ENCODE measurements at places on chromosomes 12 and 14.

DNA sequence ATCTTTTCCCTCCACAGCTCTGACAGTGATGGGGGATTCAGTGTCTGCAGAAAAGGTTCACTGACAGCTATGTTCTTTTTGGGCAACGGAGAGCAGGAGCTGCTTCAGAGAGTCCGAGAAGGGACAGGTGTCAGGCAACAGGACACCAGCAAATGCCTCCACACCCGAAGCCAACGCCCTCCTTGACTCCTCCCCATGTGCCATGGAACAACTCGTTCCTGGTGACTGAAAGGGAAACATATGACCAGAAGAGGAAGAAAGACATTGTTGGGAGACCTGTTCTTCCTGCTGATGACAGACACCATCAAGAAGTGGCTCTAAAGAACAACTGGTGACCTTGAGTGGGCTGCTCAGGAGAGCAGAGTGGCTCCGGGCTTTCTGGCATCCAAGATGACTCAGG, 172.3 kb upstream of the NOS1 start:
- DNase-seq = no peak

DNA sequence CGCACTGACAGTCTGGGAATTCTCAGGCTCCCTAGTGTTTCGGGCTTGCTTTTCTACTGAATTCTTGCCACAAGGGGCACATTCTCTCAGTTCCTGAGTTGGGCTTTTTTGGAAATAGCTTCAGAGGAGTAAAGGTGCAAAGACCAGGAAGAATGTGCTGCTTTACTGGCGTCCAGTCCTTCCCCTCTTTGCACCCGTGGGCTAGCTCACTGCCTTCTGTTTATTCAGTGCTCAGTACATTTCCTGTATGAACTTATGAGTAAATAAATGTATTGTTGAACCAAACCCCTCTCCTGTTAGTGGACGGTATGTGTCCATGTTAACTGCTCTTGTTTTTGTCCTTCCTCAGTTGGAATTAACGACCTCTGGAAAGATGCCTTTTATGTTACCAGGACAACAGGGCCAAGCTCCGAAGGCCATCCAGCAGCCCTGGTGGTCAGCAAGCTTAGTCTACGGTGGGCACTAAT, 24.0 kb downstream of the GSG1 start:
- DNase-seq = no peak

DNA sequence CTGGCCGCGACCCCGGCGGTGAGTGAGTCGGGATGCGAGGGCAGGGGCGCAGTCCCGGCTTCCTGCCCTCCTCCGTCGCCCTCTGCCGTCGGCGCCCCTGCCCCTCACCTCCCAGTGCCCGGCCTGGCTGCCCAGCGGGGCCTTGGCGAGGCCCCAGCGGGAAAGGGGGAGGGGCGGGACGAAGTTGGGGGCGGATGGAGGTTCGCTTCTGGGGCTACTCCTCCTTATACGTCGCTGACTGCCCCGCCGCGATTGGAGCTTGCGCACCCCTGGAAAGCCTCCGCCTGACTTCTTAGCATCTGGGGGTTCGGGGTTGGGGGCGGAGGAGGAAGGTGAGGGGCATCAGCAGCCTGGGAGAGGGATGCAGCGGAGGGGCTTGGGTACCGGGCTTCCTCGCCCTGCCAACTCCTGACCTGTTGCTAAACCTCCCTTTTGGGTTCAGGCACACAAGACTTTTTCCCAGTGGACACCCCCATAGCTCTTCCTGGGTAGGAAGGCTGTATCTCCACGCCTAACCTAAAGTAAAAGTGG, 406 bp downstream of the TMEM263 start:
- peak; percentile 33 for DNase-seq

DNA sequence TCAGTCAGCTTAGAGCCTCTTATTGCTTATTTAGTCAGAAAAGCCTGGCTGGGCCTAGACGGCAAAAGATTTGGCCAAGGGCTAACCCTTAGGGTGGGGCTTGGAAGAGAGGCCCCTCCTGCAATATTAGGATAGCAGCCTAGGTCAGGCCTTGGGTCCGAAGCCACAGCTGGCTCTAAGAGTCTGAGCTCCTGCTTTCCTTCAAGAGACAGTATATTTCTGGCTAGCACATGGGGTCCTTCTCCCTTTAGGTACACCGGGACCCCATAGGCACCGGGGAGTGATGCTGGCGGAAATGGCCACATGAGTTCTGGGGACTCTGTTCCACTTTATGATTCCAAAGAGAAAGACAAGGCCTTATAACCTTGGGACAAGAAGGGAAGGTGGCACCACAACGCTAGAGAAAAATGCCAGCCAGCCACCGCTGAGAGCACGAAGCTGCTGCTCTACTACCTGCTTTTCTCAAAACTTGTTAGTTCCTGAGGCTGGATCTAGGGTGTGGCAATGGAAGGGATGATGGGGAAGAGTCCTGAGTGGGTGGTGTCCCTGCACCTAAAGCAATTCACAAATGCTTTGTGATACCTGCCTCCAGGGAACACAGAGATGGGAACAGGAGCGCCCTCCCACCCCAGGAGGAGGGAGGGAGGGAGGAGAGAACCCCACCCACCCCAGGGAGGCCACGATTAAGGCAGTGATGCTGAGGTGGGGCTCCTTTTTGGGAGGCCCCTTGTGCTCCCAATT, 3.1 kb upstream of the AVIL start:
- DNase-seq = no peak

DNA sequence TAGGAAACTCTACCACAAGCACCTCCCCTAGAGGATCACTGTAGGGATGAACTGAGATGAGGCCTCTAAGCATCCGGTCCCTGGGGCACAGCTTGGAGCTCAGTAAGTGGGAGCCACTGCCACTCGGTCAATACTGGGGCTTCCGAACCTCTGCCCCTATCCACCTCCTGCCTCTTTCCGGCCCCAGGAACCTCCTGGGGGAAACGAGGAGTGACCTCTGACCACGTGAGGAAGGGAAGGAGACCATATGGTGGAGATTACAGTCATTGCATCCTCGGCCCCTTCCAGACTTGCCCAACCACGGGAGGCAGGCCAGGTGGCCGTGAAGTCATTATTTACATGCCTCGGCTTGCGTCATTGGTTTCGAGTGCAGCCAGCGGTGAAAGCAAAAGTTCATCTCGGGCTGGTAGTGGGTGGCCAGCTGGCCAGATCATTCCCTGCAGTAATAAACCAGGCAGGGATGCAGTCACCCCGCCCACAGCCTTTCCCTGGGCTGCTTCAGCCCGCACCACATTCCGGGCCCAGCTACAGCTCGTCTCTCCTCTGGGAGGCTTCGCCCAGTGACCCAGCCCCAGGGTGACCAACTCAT, 65.4 kb downstream of the C14orf132 start:
- DNase-seq = no peak

DNA sequence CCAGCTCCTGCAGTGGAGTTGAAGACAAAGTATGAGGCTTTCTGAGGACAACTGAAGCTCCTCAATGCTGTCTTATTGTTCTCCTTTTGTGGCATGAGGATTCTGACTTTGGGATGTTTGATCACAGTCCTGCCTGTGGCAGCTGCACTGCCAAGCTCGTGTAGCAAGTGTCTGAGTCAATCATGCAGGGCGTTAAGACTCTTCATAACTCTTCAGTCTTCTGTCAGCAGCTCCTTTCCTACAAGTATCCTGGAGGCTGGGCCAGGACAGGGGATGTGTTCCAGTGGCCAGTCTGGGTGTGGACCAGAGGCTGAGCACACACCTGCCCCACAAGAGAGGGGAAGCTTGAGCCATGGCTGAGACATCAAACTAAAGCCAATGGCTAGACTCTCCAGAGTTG, 94.3 kb downstream of the PELI2 start:
- no peak for DNase-seq

DNA sequence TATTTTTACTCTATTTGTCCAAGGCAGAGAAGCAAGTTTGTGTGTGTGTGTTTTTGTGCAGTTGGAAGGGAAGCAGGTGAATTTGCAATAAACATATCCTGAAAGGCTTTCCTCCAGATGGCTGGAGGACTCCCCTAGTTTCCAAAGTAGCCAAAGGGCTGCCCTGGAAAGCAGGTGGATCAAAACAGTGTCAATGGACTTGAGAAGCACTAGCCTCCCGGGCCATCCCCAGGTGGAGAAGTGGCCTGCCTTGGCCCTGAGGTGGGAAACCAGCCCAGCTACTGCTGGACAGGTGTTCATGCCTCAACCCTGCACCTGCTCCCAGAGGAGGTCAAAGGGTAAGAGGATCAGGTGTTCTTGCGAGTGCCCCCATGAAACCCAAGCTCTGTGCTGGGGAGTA, 1046.9 kb downstream of the VRK1 start:
- no peak for DNase-seq

- DNase-seq = no peak
Measured at GRCh38 chr12:846421-846820, 94.0 kb downstream of the WNK1 start.

GRCh38 chr12:56115329-56115728, 1.1 kb upstream of the RPL41 start:
- DNase-seq = no peak

GRCh38 chr12:110224379-110225304, 56.4 kb upstream of the ATP2A2 start:
- DNase-seq = no peak

GRCh38 chr14:32492457-32492856, 163.4 kb downstream of the AKAP6 start:
- DNase-seq = no peak

GRCh38 chr14:52086711-52087110, 17.9 kb upstream of the NID2 start:
- DNase-seq = no peak

- no peak for DNase-seq
Measured at GRCh38 chr14:36751920-36752319, 90.3 kb downstream of the PAX9 start.

DNA sequence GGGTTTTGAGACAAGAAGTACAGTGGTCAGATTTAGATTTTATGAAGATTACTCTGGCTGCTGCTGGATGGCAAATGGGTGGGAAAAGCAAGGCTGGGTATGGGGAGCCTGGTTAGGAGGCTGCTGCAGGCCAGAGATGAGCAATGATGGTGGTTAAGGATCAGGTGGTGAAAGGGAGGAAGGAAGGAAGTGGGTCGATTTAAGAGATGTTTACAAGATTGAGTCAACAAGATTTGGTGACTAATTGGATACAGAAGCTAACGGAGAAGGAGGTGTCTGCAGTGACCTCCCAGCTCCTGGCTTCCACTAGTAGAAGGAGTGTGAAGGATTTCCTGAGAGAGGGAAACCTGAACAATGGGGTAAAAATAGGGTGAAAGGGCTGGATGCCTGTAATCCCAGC, 18.7 kb downstream of the NOS1 start:
- DNase-seq = no peak

GRCh38 chr14:33165144-33165925, 226.7 kb downstream of the NPAS3 start:
- DNase-seq = no peak

DNA sequence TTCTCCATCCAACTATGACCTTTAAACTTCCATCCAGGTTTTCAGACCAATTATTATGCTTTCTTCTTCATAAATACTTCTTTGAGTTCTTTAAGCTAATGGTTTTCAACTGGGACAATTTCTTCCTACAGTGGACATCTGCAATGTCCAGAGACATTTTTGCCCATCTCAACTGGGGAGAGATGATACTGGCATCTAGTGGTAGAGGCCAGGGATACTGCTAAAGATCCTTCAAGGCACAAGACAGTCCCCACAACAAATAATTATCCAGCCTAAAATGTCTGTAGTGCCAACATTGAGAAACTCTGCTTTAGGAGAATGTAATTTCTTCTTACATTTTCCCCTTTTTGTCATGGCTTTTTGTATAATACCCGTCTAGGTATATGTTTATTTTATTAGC, 10.6 kb downstream of the TRHDE start:
- DNase-seq = no peak

DNA sequence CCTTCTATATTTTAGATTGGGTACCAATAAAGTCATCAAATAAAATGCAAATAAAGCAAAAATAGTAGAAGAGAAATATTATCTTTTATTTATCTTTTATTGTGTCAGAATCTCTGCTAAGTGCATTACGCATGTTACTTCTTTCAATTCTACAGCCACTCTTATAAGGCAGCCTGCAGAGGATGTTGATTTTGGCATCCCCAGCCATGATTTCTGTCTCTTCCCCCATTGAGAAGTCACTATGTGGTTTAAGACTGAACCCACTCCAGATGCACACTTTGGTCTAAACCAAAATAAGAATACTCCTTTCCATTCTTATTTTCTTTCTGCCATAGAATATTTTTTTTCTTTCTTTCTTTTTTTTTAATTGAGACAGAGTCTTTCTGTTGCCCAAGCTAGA, 56.0 kb upstream of the ACSS3 start:
- DNase-seq = no peak

DNA sequence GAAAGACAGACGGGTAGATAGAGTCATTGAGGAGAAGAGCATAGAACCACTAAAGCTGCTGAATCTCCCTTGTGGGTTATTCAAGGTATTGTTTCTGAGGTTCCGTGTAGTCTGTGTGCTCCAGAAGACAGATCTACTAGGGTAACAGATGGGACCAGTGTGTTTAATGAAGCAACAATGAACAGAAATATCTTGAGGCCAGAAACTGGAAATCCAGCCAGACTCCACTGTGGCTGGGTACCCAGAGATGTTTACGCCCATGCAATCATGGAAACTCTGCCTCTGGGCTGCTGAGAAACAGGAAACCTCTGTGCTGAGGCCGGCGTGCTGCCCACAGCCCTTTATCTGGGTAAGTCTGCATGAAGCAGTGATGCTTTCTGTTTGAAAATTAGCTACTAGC, 8.3 kb downstream of the PROX2 start:
- peak; percentile 34 for DNase-seq

GRCh38 chr12:108635201-108635996, 1.7 kb upstream of the SELPLG start:
- no peak for DNase-seq

- no peak for DNase-seq
Measured at GRCh38 chr12:225012-225411, 11.1 kb upstream of the SLC6A12 start.

GRCh38 chr12:72203764-72204335, 68.3 kb upstream of the TRHDE start:
- DNase-seq = no peak

GRCh38 chr14:99348816-99349614, 77.0 kb upstream of the BCL11B start:
- no peak for DNase-seq

- DNase-seq = no peak
Measured at GRCh38 chr14:100594625-100594951, 7.4 kb upstream of the BEGAIN start.

GRCh38 chr12:52577316-52577715, 3.7 kb upstream of the KRT74 start:
- DNase-seq = no peak

DNA sequence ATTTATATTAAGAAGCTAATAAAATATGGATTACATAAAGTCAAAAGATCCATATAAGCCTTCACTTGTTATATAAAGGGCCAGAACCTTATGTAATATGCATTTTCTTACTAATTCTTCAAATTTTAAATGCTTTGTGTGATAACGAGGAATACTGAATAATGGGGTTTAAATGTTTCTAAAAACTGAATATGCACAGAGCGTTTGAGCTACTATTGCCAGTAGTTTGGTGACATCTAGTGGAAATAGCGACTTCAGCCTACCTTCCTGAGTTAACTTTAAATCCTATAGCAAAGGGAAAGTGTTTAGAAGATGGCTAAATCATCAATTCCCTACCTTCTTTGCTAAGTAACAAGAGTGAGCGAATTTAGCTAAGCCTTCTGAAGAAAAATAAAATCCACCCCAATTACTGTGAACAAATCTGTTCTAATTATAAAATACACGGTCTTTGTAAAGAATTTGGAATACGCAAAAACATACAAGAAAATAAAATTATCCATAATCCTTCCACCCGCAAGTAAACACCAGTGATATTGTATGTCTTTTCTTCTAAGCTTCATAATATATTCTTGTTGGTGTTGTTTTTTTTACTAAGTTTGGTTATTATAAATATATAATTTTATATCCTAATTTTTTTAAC, 115.5 kb upstream of the G2E3 start:
- DNase-seq = no peak

Data from activated T-cell treated with anti-CD3 and anti-CD28 coated beads for 1 hour (primary cell).